Fibroblast of skin of left quadriceps (primary cell): ENCODE measurements at places on chromosomes 6 and 20.

DNA sequence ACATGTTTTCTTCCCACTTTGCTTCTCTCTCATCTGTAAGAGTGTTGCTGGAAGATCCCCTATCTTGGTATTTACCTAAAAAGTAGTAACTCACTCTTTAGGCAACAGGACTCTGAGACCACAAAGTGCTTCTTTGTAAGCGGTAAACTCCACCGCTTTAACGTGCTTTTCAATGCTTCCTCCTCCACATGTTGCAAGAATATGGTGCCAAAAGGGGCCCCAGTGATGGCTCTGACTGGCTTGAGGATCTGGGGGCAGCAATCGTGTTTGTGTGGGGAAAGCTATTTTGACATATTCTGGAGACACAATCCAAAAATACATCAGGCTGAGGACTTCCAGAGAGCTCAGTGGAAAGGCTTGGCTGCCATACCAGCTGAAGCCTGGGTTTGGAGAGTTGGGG, 12.4 kb upstream of the CPNE5 start:
- no peak for DNase-seq

DNA sequence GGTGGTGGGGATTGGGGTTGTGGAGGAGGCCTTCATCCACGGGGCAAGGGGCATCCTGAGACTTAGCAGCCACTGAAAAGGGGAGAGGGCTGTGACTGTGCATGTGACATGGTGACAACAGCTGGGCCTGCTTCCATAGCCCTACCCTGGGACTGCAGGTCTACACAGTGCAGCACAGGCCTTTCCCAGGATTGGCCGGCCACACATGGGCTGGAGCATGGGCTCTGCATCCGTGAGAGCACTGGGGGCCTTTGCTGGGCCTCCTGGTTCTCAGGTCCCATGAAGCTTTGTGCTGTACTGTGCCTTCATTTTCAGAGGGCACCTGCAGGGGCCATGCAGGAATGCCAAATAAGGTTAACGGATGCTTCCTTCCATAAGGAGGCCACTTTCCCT, 56.0 kb downstream of the ZDHHC14 start:
- no peak for DNase-seq

DNA sequence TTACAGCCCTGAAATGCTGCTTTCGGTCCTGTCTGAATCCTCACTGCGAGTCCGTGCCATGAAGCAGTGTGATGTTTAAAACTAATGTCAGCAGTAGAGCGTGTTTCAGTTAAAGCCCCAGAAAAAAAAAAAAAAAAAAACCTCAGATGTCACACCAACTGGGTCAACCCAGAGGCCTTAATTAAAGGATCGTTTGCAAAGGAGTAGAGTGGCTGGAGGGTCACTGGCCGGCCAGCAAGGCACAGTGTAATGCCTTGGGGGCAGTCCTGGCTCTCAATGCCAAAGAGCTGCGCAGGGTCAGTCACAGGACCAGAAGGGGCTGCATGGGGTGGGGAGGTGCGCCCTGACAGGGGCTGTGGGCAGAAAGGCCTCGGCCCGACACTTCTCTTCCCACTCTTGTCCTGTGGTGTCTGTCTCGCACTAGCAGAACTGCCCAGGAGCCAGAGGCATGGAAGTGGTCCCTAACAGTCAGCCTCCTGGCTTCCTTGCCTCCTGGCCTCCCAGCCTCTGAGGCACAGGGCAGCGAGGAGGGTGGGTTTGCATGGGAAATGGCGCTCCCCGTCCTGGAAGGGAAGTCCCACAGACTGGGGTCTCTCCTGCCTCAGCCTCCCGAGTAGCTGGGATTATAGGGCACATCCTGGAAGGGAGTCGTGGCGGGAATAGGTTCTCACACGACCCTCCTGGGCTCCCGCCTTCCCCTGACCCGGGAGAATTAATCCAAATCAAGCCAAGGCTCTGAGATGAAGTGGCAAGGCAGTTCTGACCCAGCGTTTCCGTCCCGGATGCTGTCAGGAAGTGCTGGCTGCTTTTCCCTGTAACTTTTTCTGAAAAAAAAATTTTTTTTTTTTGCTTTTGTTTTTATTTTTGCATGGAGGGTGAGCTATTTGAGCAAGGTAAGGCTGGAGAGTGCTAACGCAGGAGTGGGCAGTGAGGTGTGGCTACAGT, 53.7 kb upstream of the MPC1 start:
- no peak for DNase-seq

- DNase-seq, result no peak
Measured at GRCh38 chr6:36769183-36769675, 70.0 kb downstream of the CPNE5 start.

- DNase-seq, result no peak
Measured at GRCh38 chr20:38187517-38187916, 22.4 kb upstream of the TGM2 start.

DNA sequence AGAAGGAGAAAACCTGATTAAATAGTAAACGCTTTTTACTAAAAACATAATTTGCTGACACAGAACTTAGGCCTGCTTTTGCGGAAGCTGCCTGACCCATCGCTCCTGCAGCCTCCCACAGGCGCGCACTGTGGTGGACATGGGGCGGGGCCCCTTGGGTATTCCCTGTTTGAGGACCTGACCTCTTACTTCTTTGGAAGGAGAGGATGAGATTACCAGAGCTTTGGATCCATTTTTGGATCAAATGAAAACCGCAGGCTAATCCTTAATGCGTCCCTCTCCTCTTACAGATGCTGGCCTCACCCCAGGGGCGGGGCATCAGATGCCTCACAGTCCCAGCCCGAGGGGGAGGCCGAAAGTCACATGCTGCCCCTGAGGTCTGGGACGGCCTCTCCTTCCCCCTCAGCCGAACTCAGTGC, 151.0 kb downstream of the SCML4 start:
- no peak for DNase-seq

- DNase-seq, result no peak
Measured at GRCh38 chr6:145151624-145152023, 583.7 kb downstream of the EPM2A start.

DNA sequence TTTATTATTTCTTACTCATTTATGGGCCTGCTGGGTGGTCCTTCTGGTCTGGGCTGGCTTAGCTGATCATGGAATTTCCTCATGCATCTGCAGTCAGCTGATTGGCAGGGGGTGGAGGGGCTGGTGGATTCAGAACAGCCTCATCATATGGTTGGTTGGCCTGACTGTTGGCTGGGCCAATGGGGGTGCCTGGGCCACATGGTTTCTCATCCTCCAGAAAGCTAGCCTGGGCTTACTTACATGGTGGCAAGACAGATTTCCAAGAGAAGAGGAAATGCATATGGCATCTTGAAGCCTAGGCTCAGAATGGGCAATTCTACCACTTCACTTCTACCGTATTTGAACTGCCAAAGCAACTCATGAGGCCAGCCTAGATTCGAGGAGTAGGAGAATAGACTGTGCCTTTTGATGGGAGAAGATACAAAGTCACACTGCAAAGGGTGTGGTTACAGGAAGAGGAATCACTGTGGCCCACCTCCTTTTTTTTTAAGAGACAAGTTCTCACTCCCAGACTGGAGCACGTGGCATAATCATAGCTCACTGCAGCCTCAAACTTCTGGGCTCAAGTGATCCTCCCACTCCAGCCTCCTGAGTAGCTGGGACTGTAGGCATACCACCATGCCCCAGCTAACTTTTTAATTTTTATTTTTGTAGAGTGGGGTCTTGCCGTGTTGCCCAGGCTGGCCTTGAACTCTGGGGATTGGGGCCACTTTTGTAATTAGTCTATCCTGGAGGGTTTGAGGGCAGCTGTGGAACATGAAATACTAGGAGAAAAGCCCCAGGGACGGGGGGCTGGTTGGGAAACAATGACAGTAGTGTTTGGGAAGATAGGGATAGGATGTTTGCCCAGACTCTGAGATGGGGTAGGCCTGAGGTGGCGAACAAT, 47.6 kb upstream of the RNF24 start:
- DNase-seq, result no peak

DNA sequence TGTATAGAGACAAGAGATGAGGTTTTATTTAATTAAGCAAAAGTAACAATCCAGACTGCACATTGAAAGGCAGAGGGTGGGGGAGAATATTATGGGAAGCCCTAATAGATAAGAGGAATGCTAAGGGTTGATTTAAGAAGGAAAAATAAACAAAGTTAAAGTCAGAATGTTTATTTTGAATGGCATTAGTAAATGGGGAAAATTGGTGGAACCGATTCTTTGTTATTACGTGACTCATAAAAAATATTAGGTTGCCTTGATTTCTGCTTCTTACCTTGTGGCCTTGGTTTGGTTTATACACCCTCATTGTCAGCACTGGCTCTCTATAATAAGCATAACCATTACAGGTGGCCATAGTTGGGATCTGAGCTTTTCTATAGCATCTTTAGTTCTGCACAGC, 674.8 kb upstream of the CITED2 start:
- DNase-seq, result no peak

DNA sequence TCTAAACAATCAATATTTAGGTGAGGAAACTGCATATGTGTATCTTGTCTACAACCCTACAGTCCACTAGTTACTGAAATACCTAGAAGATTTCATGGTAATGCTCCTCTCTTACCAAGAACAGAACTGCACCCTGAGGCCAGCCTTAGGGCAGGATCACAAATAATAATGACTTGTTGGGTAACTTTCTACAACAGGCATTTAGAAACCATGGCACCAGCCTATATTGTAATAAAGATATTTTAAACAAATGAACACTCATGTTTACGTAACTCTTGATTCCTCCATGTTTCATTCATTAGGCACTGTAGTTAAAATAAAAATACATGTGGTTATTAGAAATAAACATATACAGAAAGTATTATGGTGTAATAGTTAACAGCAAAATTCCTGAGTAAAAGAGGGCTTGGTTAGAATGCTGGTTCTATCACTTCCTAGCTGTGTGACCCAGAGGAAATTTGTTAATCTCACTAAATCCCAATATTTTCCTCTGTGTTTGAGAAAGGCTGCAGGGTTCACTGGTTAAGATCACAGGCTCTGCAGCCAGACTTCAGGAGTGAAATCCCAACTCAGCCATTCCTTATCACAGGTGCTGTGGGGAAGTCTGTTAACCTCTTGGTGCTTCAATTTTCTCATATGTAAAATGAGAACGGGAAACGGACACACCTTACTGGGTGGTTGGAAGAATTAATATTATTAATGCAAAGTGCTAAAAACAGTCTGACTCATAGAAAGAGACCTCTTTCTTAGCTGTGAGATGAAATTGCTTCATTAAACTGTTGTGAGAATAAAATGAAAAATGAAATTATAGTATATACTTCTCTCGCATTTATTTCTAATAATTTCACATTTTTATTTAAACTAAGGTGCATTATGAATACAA, 8.5 kb downstream of the HMGN3 start:
- DNase-seq, result no peak

- no peak for DNase-seq
Measured at GRCh38 chr6:24666097-24666640, 530 bp downstream of the TDP2 start.

GRCh38 chr20:32972181-32973076, 31.8 kb downstream of the SUN5 start:
- no peak for DNase-seq

DNA sequence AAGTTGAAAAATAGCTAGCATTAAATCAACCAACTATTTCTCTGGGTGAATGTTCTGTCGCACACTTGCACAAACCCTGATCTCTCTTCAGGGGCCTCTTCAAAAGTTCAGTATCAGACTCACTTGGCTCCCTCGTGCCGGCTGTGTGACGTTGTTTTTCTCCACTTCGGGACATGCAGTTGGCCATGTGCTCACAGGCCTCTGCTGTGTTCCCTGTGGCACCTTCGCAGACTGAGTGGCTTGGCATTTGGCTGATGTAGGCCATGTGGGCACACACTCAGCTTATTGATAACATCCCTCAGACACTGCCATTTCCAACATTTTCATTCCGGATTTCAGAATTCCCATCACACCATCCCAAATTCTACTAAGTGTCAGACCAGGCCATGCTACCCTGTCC, 49.3 kb downstream of the PACRG start:
- no peak for DNase-seq
